ENCODE measurements at places on chromosomes 1 and 21.
A peak's percentile ranks its signal among the peaks of the same experiment; 100 is the strongest.

- DNase-seq = peak; percentile 62
Measured at GRCh38 chr21:32578107-32578691, 7.1 kb downstream of the TCP10L start.

DNA sequence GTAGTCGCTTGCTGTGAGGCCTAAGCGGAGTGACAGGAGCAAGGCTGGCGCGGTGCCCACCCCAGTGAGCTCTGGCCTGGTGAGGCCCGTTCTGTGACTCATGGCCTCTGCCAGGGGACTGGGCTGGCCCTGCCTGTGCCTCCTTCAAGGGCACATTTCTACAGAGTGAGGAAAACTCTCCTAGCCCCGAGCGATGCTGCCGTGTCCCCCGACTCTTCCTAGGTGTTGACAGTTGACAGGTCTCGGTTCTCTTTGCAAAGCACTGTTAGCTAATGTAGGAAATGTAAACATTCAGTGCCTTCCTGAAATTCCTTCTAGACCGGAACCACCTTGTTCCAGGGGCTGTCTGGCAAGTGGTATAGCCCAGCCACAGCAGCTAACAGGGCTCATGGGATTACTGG is 43.9 kb downstream of the ABCG1 start:
- peak; percentile 41 for DNase-seq

GRCh38 chr1:89523572-89524368 is 859 bp upstream of the LRRC8B start:
- DNase-seq = peak; percentile 50

GRCh38 chr1:76725864-76726619 is 141.2 kb upstream of the ST6GALNAC5 start:
- no peak for DNase-seq

- DNase-seq = peak; percentile 76
Measured at GRCh38 chr1:155648207-155649147, 38.5 kb downstream of the MSTO1 start.

DNA sequence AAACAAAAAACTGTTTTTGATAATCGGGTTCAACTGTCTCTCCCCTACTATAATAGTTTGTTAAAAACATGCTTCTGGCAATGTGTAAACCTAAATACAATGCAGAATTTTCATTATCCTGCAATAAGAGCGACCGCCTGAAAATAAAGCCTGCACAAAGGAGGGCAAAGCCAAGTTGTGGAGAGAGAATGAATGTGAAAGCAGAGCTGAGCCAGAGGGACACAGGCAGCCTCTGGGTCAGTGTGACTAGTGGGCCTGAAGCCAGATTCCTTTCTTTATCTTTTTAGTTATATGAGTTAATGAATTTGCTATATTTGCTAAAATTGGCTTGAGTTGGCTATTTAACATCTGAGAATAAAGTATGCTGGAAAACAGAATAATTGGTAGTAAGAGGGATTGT is 615.2 kb downstream of the PLA2G4A start:
- DNase-seq = no peak

- DNase-seq = no peak
Measured at GRCh38 chr21:36584980-36585940, 105.3 kb upstream of the CLDN14 start.

GRCh38 chr1:19347533-19348172 is 35.5 kb downstream of the SLC66A1 start:
- DNase-seq = no peak

DNA sequence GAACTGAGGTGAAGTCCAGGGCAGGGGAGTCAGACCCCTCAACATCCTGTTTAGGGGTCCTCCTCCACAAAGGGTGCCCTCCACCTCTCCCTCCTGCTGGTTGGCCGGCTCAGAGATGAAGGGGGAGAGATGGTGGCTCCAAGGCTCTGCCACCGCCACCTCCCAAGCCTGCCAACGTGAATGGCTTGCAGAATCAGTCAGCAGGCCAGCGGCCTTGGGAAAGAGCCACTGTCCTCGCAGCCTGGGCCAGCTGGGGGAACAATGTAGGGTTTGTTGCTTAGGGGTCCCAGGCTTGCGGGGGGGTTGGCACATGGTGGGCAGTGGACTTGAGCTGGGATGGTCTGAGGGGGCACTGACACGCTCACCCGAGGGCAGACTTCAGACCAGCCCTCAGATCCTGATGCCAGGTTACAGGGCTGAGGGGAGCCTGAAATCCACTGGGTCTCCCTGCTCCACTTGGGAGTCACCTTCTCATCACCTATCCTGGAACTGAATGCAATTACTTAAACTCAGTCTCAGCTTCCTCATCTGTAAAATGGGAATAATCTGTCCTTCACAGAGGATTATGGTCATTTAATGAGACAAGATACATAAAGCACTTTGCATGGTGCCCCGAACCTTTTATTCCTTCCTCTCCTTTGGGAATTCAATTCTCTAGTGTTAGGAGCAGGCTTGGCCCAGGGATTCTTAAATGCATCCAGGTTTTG is 8.3 kb downstream of the GPR37L1 start:
- no peak for DNase-seq

GRCh38 chr1:11595285-11595684 is 58.9 kb downstream of the FBXO2 start:
- no peak for DNase-seq

DNA sequence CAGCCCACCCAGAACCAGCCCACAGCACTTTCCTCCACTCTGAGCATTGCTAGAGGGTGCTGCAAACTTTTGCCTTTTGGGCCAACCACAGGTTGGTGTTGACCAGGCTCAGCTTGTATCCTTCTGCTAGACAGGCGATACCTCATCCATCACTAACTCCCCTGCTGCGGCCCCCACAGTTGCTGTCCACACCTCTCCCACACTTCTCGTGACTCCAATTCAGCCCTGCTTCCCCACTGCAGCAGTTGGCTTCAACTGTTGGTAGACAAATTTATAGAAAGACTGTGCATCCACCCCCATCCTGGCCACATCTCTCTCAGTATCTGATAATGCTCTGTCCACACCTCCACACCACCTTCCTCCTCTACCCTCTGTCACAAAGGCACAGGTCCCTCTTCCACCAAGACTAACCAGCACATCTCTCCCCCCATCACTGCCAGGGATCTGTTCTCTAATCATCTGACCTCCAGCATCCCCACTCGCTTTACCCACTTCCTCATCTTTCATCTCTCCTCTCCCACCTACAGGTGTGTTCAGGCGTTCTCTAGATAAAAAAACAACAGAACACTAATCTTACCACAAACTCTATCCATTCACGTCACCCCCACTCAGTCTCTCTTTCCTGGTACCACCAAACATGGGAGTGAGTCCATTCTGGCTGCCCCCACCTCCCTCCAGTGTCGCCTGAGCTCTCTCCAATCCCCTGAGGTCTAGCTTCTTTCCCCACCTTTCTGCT is 15.8 kb upstream of the SLC25A44 start:
- DNase-seq = no peak

- no peak for DNase-seq
Measured at GRCh38 chr1:9437961-9438430, 101.3 kb upstream of the SLC25A33 start.

DNA sequence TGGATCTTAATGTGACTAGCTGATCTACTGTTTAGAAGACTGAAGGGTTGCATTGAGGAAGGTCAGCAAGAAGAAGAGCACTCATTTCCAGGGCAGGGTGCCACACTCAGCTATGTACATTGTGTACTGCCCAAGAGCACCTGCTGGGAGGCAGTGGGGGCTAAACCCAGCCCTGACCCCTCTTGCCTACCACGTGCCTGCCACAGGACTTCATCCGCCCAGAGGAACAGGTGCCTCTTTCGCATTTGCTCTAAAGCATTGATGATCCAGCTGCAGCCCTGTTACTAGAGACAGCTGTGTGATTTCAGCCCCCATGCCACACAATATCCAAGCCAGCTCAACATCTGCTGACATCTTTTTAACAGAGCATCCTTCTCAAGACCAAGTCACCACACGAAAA is 341.8 kb downstream of the LMX1A start:
- no peak for DNase-seq

DNA sequence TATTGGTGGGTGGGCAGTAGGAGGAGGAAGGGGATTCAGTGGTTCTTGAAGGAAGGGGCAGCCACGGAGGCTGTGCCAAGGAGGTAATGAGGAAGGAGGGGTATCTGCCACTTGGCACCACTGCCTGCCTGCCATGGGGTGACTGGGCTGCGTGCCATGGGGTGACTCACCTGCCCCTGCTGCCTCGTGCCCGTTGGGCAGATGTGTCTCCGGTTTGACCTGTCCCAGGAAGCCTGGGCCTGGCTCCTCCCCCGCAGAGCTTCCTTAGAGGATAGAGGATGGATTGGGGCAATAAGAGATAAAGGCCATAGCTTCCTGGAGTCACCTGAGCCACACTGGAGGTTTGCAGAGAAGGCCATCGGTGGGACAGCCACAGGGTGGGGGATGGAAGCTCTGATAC is 1.7 kb downstream of the PADI3 start:
- peak; percentile 78 for DNase-seq

- no peak for DNase-seq
Measured at GRCh38 chr1:110170766-110171733, 20.8 kb downstream of the SLC6A17 start.

DNA sequence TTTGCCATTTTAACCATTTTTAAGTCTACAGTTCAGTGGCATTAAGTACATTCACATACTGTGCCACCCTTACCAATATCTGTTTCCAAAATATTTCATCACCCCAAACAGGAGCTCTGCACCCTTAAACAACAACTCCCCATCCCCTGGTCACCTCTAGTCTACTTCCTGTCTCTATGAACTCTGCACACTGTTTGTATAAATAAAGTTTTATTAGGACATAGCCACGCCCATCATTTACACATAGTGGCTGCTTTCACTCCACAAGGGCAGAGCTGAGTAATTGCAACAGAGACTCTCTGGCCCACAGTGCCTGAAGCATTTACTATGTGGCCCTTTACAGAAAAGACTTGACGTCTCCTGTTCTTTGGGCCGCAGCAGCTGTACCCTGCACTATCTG is 30.1 kb downstream of the KCNAB2 start:
- DNase-seq = peak; percentile 2

GRCh38 chr1:121517586-121518230 is 332.9 kb downstream of the SRGAP2C start:
- no peak for DNase-seq

DNA sequence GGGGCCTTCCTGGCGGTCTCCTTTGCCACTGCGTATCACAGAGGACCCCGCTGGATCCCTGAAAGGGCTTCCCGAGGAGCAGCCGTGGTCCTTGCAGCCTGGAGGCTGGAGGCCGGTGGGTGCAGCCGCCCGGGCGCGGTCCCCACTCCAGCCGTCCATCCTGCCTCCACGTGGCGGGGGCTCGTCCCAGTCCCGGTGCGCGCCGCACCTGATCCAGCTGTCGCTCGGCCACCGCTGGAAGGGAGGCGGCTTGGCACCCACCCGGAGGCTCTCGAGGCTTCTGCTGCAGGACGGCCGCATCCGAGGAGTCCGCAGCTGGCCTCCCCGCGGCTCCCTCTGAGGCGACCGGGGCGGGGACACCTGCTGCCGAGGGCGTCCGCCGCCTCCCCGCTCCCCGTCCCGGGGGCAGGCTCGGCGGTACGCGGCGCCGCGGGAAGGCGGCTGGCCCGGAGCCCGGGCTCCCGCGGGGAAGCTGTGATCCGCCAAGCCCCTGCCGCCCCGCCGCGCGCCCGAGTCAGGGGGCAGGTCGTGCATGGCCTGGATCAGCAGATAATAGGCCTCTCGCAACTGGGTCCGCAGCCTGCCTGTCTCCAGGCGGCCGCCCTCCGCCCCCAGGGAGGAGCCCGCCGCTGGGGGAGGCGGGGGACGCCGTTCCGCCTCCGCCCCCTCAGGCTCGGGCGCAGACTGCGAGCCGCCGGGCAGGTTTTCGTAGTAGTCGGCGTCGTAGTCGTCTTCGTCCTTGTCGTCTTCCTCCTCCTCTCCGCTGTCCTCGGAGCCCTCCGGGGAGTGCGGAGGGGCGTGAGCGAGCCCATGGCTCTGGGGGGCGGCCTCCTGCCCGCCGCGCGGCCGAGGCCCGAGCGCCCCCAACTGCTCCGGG is at the start of gene SYDE2:
Gene SYDE2 (minus strand): TSS at position 554 of the 877 bp plus-strand sequence. CDS start 20 bp downstream, at position 534.
- peak; percentile 84 for DNase-seq

DNA sequence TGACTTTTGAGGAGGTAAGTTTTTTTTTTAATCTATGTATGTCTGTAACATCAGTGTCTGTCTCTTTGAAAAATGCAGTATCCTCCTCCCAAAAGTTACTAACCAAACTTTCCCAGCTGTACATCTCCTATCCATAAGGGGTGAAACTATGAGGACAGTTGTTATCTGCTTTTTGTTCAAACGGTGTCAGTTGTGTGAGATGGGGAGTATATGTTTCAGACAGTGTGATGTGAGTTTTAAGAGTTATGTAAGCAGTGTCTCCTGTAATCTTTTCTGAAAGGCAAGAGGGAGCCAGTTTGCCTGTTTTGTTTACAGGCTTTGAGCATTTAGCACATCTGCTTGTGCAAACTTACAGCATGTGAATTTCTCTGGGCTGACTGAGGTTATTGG is 34.8 kb upstream of the CACYBP start:
- no peak for DNase-seq

DNA sequence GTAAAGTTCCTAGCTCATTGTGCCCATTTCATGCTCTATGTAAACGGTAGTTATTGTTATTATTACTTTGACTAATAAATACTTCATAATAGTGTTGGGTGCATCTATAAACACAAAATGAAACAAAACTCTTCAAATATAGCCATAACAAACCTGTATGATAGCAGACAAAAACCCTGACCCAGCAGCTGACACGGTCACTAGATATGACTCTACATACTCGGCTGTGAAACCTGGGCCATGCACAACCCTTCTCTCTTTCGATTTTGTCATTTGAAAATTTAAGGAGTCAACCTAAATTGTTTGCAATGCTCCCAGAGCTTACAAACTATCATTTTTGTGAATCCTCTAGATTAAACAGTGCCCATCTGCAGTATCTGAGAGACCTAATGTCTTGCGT is 8.0 kb upstream of the RGS13 start:
- no peak for DNase-seq

GRCh38 chr1:35539824-35540261 is 17.4 kb downstream of the KIAA0319L start:
- DNase-seq = no peak

DNA sequence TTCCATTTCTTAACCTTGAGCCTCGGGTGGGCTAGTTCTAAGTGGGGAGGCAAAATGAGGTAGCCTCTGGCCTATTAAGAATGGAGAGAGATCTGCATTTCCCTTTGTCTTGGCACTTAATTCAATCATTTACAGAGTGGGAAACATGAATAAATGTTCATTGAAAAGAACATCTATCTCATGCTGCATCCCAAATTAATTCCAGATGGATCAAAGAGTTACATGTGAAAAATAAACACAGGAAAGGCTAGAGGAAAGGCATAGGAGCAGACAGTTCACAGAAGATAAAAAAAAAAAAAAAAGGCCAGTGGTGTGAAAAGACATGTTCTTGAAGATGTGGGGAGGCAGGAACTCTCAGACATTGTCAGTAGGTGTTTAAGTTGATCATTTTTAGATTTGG is 35.7 kb upstream of the EPS8L3 start:
- DNase-seq = no peak

Data from LoVo (cell line).